ENCODE measurements at places on chromosomes 4 and X. TPM values are rescaled to one million over a fixed set of nuclear protein-coding genes. Genes with fewer than 3 reads are reported as not detected.

GRCh38 chr4:30717208-30718020 lies 2.8 kb upstream of the PCDH7 start:
- H3K36me3 ChIP-seq = peaks cover 1% of the 10 kb centered on the region
- H3K4me1 ChIP-seq = peaks cover 15% of the 10 kb centered on the region
- H3K27me3 ChIP-seq = no peaks in the 10 kb centered on the region
- H3K4me3 ChIP-seq = peak overlapping the region; percentile 100
- peak overlapping the region; percentile 98 for H3K27ac ChIP-seq

GRCh38 chr4:78926826-78927225 lies 12.4 kb downstream of the PAQR3 start:
- H3K4me1 ChIP-seq = no peaks in the 10 kb centered on the region
- H3K4me3 ChIP-seq = no peak overlapping the region
- no peaks in the 10 kb centered on the region for H3K27me3 ChIP-seq
- DNase-seq = no peak

The ZFP92 gene
- 0.05 TPM for total RNA-seq

DNA sequence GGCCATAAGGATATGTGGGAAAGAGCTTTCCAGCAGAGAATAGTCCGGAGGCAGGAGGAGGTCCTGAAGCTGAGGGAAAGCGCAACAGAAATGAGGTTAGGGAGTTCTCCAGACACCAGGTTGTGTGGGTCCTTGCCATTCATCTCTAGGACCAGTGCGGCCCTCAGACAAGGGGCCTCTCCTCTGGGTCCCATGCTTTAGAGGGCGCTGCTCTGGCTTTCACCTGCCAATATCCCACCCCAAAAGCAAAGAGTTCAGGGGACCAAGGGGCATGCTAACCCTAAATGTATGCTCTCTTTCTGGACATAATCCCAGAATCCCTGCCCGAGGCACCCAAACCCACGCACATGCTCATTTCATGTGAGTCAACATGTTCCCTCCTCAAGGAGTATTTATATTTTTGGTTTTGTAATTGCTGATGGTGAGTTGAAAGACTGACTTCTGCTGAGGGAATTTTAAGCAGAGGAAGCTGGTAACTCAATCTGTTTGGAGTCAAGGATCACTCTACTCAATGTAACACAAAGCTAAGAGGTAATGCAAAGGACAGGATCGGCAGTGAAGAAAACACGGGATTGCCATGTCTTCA lies 14.8 kb downstream of the RPL34 start:
- H3K27me3 ChIP-seq = no peaks in the 10 kb centered on the region
- H3K4me1 ChIP-seq = peaks cover 6% of the 10 kb centered on the region
- no peak for DNase-seq
- H3K4me3 ChIP-seq = no peak overlapping the region
- H3K36me3 ChIP-seq = peaks cover 28% of the 10 kb centered on the region

The EXOC1L gene
- not detected for total RNA-seq

The SSX1 gene
- not detected for total RNA-seq

The SERPINA7 gene
- total RNA-seq = not detected

Data from osteocyte (in vitro differentiated cells).